ENCODE measurements at places on chromosomes 7 and 10. TPM values are rescaled to one million over a fixed set of nuclear protein-coding genes. Genes with fewer than 3 reads are reported as not detected.

Gene LGI1
- not detected for total RNA-seq

Gene HOXA6
- 15.0 TPM for total RNA-seq

Gene NUTM2A
- 1.0 TPM for total RNA-seq

Gene FOXK1
- total RNA-seq: 47.8 TPM

Gene AKR1C4
- total RNA-seq: not detected

Gene SFXN2
- total RNA-seq: 1.4 TPM

Gene GIMAP6
- total RNA-seq: 1.0 TPM

Gene C10orf62
- not detected for total RNA-seq

Gene GRB10
- 36.7 TPM for total RNA-seq

Gene MPP7
- 1.3 TPM for total RNA-seq

Gene ELN
- total RNA-seq: 2.3 TPM

Gene YKT6
- 114 TPM for total RNA-seq

Gene CACNA2D1
- 14.6 TPM for total RNA-seq

Gene AQP1
- total RNA-seq: 1.4 TPM

Gene SORCS1
- 0.08 TPM for total RNA-seq

Gene IRF5
- 0.39 TPM for total RNA-seq

Gene SPDYE5
- not detected for total RNA-seq

Gene KLLN
- 0.78 TPM for total RNA-seq

Gene EPHA1
- 0.91 TPM for total RNA-seq

Gene CAMK2B
- not detected for total RNA-seq

Gene SFTPA2
- total RNA-seq: not detected

Gene INTS15
- 23.3 TPM for total RNA-seq

Gene LBX1
- not detected for total RNA-seq

Gene MEIG1
- total RNA-seq: not detected

Gene SEMA4G
- 6.1 TPM for total RNA-seq

Gene AKR1D1
- total RNA-seq: not detected

Data from epithelial cell of alveolus of lung (primary cell).